ENCODE measurements at places on chromosomes 6 and 20.

- DNase-seq: peak; percentile 42
Measured at GRCh38 chr6:167851370-167851952, 24.8 kb downstream of the AFDN start.

DNA sequence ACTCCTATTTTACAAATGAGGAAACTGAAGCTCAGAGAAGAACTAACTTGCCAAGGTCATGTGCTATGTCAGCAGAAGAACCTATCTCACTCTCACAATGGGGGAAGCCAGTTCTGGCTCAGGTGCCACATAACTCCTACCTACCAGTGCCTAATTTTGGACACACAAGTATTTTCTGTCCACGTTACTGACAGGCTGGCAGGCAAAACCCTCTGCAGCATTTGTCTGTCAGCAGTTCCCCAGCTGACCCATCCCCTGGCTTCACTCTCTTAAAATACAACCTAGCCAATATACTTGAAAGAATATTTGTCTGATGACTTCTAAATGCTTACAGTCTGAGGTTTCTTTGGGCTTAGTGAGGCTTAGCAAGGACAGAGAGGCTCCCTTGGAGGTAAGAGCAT is 15.5 kb downstream of the GSS start:
- no peak for DNase-seq

- no peak for DNase-seq
Measured at GRCh38 chr6:170046791-170047626, 243.9 kb downstream of the DLL1 start.

DNA sequence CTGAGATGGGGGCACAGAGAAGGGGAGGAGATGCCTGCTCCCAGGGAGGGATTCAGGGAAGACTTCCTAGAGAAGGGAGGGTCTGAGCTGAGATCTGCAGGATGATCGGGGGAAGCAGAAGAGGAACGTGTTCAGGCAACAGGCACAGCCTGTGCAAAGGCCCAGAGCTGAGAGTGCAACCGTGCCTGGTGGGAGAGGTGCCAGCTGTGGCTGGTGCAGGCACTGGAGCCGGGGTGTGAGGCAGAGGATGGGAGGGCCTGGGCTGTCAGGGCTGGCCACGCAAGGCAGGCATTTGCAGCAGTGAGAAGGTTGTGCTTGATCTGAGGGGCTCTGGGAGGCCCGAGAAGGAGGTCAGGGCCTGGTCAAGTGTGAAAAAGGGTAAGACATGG is 27.7 kb downstream of the PTGIS start:
- no peak for DNase-seq

- no peak for DNase-seq
Measured at GRCh38 chr6:40196135-40196518, 261.9 kb upstream of the MOCS1 start.

Measured in epithelial cell of esophagus (primary cell).